ELF-1 (cell line): ENCODE measurements at places on chromosomes 7 and 10.

DNA sequence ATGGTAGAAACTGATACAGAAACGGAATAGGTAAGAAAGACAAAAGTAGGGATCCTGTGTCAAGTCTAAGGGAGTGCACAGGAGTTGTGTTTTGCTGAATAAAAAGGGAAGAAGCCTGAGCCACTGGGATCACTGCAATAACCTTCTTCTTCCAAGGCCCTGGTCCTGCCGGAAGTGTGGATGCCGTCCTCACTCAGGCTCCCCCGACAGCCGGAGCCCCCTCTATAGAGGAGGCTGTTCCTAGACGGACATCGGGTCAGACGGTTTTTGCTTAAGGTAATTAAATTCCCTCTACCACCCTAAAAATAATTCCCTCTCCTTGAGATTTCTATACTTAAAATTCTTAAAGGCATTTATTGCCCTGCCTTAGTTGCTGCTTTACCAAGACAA, 566.9 kb downstream of the PTPRN2 start:
- no peak for DNase-seq

GRCh38 chr10:122373721-122374120, 787 bp upstream of the PLEKHA1 start:
- no peak for DNase-seq

DNA sequence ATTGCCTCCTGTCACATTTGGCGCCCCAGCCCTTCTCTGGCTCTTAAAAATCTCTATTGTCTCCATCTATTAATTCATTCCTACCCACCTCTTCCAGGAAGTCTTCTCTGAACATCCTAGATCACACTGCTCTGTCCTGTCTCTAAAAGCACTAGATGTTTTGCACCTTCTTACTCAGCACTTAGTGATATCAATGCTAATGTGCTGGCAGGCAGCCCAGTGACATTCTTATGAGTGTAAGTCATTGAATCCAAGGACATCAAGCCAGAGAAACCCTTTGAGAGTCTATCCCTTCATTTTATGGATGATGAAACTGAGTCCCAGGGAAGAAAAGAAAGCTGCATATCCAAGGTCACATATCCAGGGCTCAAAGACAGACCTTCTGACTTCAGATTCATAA, 48.3 kb upstream of the PAX2 start:
- no peak for DNase-seq

DNA sequence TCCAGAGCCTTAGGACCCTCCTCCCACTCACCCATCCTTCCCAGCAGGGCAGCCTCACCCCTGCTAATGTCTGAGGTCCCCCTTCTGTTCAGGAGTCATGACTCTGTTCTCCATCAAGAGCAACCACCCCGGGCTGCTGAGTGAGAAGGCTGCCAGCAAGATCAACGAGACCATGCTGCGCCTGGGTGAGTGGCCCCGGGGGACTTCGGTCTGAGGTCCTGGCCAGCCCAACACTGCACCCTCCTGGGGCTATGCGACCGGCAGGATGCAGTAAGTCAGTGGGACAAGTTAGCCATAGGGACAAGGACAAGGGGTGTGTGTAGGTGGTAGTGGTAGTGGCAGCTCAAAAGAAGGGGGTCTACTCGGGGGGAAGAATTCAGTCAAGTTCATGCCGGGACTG, 16.2 kb upstream of the AHCYL2 start:
- DNase-seq, result no peak

DNA sequence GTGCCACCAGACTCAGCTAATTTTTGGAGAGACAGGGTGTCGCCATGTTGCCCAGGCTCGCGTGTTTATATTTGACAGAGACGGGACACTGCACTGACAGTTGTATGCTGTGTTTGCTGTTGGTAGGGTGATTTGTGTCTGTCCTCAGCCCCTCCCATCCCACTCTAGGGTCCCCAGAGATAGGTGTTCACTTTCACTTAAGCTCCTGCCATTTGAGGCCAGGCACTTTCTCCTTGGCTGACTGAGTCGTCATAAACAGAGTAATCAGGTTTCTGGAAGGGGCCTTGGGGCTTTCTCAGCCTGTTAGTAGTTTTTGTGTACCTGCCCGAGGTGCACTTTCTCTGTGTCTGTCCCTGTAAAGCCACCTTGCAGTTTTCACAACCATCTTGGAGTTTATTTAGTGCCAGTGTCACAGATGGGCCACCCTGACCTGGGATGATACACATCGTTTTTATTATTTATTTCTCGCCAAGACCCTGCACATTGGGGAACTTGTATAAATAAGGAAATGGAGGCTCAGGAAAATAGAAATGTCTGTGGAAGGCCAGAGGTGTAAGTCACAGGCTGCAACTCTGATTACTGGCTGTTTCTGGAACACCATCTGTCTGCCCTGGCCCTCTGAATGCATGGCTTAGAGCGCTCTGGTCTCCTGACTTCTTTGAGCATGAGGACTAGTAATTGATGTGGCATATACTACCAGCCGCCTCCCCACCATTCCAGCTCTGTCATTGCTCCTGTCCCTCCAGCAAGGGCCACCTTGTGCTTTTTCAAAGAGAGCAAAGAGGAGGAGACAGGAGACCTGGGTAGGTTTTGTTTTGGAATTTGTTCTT, 81.9 kb upstream of the PDCD4 start:
- DNase-seq, result peak; percentile 45

- DNase-seq, result no peak
Measured at GRCh38 chr7:43721193-43721806, 8.0 kb downstream of the COA1 start.

DNA sequence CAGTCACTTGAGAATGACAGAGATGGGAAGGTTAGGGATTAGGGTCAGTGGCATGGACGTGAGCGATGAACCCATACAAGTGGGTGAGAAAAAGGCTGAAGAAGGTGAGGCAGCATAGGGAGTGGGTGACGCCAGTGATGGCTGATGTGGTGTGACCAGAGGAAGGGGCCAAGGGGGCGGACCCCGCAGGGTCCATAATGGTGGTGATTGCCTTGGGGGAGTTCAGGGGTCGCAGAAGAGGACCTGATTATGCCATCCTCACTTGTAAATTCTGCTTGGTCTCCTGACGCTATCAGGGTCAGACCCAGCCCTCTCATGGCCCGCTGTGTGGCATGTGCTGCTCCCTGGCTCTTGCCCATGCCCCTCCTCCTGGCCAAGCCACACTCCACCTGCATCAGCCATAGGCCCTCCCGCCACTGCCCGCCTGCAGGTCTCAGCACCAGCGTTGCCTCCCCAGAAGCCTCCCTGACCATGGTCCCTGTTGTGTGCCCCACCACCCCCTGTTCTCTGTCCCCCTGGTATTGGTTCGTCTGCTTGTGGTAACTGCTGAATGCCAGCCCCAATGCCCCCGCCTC, 235.7 kb downstream of the EBF3 start:
- DNase-seq, result no peak

DNA sequence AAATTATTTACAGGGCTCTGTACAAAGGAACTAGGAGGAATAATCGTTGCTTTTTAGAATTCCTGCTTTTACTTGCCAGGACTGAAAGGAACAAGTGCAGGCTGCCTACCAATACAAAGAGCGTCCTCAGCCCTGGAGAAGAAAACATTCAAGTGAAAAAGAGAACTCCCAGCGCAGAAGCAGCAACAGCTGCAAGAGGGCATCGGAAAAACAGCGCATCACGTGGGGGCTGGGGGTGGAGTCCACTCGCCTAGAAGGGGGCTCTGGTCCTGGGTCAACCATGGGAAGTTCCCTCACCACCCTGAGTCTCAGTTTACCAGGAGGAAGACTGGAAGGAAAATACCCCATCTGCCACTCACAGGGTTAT, 385 bp upstream of the C10orf90 start:
- DNase-seq, result no peak

DNA sequence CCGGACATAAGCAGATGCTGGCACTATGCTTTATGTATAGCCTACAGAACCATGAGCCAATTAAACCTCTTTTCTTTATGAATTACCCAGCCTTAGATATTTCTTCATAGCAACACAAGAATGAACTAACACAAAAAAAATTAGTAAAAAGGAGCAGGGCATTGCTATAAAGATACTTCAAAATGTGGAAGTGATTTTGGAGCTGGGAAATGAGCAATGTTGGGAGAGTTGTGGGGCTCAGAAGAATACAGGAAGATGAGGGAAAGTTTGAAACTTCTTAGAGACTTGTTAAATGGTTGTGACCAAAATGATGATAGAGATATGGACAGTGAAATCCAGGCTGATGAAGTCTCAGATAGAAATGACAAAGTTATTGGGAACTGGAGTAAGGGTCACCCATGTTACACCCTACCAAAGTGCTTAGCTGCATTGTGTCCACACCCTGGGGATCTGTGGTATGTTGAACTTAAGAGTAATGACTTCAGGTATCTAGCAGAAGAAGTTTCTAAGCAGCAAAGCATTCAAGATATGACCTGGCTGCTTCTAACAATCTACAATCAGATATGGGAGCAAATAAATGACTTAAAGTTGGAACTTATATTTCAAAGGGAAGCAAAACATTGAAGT, 24.2 kb downstream of the PNLIPRP3 start:
- DNase-seq, result no peak

DNA sequence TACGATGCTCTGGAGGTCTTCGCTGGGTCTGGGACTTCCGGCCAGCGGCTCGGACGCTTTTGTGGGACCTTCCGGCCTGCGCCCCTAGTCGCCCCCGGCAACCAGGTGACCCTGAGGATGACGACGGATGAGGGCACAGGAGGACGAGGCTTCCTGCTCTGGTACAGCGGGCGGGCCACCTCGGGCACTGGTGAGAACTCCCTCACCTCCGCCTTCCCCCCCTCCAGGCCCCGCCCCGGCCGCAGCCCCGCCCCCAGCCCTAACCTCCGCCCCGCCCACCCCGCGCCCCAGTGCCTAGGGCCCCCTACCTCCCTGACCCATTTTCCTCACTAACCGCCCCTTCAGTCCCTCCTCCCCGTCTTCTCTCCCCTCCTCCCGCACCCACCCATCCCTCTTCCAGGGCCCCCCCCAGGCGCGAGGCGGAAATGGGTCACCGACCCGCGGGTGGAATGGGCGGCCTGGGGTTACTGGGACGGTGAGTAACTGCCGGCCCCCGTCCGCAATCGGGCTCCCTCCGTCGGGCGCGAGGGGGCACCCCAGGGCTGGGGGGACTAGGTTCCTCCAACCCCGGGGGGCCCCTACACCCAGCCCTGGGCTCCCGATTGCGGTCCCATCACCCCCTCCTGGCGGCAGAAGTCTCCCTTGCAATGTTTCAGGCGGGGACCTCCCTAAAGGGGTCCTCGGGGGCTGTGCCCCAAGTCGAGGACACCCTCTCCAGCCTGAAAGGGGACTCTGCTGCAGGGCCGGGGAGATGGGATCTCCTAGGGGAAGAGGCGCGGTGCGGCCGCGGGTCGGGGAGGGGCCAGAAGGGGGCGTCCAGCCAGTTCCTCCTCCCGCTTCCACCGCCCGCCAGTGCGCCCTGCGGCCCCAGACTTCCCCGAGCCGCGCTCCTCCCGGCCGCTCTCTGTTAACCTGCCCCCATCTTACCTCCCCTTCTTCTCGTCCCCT, 2.1 kb downstream of the PCOLCE start:
- DNase-seq, result peak; percentile 84

DNA sequence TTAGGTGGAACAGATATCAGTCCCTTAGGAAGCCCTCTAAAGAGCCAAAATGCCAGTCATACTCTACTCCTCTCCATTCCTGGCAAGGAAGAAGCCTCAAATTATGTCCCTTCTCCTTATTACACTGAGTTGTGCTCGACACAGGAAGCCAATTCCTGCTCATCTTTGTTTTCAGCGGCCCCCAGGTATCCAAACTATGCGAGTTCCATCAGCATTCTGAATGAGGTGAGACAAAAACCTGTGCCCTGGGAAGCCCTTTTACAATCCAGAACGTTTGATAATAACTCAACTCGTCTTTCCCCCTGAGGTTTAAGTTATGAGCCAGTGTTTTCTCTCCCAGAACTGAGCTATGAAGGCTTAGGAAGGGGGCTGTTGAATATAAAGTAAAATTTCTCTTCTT, 580.5 kb downstream of the NXPH1 start:
- peak; percentile 38 for DNase-seq

DNA sequence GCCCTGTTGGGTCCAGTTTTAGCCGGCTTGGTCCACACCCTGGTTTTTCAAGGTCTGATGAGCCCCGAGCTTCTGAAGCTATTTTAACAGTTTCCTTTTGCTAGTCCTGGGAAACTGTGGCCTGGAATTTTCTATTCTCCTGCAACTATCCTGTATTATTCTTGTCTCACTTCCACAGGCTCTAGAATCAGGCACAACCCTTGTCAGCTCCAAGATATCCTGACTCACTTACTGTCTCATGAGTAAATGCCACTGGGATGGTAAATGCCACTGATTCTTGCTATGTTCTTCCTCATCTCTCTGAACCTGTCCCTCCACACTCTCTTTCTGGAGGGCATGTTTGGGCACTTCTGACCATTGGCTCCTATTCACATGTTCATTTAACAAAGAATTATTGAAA, 611.5 kb upstream of the IGFBP3 start:
- DNase-seq, result no peak

- no peak for DNase-seq
Measured at GRCh38 chr10:15609246-15609645, 110.5 kb downstream of the ITGA8 start.

GRCh38 chr10:81680359-81680758, 194.6 kb upstream of the NRG3 start:
- no peak for DNase-seq

DNA sequence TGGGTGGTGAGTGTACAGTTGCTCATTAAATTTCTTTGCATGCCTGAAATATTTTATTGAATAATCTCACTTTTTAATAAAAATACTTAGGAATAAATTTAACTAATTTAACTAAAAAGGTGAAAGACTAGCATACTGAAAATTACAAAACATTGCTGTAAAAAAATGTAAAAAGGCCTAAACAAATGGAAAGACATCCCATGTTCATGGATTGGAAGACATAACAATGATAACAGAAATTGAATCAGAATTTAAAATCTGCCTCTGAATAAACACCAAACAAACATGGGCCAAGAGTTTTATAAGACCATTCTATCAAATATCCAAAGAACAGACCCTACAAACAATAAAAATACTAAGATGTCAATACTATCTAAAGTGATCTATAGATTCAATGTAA, 66.9 kb downstream of the LRRC17 start:
- DNase-seq, result no peak

DNA sequence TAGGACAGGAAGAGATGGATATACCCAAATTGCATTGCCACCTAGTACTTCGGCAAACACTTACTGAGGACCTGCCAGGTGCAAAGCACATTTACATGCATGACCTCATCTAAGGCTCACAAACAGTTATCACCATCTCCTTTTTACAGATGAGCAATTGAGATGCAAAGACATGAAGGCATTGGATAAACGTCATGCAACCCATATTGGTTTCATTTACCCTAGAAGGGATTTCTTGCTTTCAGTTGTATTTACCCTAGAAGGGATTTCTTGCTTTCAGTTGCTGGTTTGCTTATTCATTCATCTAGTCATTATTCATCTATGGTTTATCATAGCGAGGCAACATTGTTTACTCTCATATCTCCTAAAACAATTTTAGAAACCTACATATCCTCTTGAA, 52.2 kb downstream of the STEAP1B start:
- no peak for DNase-seq

DNA sequence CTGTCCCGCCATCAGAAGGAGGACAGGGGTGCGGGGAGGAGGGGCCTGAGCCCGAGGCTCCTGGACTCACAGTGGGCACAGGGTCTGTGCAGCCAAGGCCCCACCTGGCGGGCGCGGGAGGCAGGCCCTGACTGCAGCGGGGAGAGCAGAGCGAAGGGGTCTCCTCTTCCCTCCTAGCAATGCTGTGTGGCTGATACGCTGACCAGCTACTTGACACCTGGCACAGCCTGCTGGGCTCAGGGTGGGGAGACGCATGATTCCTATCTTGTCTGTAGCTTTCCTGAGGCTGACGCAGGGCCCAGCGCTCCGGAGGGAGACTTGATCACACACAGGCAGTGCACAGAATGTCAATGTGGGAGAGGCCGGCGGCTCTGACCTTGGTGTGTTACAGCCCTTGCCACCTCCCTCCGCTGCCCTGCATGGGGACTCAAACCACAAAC, 174.9 kb downstream of the ELFN1 start:
- no peak for DNase-seq

- peak; percentile 28 for DNase-seq
Measured at GRCh38 chr7:158386866-158387545, 200.6 kb downstream of the PTPRN2 start.
